ENCODE measurements at places on chromosomes 7 and 10. TPM values are rescaled to one million over a fixed set of nuclear protein-coding genes. Genes with fewer than 3 reads are reported as not detected.

NUTM2E gene
- not detected for total RNA-seq

CALML3 gene
- not detected for total RNA-seq

SUGCT gene
- total RNA-seq = 0.93 TPM

HEPACAM2 gene
- total RNA-seq = not detected

CTNNA3 gene
- total RNA-seq = not detected

TBL2 gene
- total RNA-seq = 48.2 TPM

ATG9B gene
- 4.7 TPM for total RNA-seq

GTPBP10 gene
- 32.6 TPM for total RNA-seq

AP5Z1 gene
- 56.8 TPM for total RNA-seq

Measured in activated T-helper 1 cell treated with anti-CD3 and anti-CD28 coated beads, Interleukin-12 subunit alpha, Interleukin-12 subunit beta, Interleukin-2, Interleukin-4 antibody, amounts not matched to agents 30 ng/mL and 10 ng/mL and 1 ng/mL, durations not matched to agents 14 hours and 24 hours and 36 hours (primary cell).